Left hindlimb (tissue), 1 donor: ENCODE measurements at places on chromosomes 1 and 21.

- no peak for DNase-seq
Measured at GRCh38 chr1:185033686-185034085, 11.7 kb upstream of the RNF2 start.

- DNase-seq = no peak
Measured at GRCh38 chr1:117237726-117238381, 27.1 kb upstream of the VTCN1 start.

- no peak for DNase-seq
Measured at GRCh38 chr21:44617071-44617501, 5.2 kb downstream of the KRTAP10-8 start.

DNA sequence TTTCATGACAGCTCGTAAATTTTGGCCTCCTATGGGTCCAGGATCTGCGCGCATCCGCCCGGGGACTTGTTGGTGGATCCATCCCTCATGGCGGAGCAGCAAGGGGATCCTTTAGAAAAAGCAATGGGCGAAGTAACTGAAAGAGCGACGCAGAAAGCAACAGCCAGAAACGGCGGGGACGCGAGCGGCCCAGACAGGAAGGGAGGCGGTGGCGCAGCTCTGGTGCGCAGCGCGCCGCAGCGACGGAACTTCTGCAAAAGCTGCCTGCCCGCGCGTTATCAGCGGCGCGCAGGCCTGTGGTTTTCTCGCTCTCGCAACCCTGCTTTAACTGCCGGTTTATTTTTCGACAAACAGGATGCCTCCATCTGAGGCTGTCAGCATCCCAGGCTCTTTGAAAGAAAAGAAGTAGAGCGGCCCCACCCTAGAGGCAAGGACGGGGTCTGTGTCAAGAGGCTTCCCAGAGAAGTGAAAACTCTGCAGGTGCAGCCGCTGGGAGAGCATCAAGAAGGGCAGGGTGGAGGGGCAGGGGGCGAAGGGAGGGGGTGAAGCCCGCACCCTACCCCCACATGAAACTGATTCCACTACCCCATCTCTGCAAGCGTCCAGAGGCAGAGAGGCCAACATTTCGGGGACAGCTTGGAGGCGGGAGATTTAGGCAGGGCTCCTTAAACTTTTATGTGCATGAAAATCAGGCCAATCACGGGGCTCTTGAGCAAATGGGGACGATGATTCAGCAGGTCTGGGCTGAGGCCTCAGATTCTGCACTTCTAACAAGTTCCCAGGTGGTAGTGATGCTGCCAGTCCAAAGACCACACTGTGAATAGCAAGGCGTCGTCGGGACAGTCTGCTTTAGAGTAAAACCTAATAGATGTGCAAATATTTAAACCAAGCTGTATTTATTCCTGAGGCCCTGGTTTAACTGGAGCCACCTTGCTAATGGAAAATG, 22.2 kb downstream of the RUNX1 start:
- peak; percentile 49 for DNase-seq

DNA sequence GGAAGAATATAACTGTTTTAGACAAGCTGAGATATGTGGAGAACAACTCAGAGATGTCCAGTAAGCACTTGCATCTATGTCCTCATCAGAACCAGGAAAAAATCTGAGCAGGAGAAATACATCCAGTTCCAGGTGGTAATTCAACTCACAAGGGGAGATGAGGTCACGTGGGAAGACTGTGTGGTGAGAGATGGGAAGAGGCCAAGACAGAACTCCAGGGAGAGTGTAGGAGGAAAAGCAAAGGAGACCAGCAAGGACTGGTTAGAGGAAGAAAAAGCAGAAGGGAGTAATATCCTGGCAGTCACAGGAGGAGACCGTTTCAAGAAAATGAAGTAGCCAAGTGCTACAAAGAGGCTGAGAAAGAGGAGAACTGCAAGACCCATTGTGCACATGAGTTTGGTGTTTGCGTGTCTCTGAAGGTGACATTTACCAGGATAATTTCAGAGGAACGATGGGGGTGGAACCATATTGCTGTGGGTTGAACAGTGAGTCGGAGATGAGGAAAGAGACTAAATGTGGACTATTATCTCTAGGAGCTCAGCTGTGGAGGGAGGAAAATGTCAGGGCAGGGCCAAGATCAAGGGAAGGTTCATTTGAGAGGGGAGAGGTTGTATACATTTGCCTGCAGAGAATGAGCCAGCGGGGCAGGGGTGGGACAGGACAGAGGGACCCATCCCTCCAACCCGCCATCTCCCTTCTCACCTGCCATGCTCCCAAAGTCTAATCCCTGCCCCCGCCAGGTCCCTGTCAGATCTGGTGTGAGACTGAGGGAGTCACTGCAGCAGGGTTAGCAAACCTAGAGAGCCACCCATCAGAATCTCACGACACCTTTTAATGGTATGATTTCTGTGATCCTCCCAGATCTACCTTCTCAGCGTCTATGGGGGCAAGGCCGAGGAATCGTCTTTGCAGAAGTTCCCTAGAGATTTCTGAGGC, 24.9 kb downstream of the SUSD4 start:
- no peak for DNase-seq

GRCh38 chr1:52530563-52531144, 22.2 kb downstream of the TUT4 start:
- no peak for DNase-seq

DNA sequence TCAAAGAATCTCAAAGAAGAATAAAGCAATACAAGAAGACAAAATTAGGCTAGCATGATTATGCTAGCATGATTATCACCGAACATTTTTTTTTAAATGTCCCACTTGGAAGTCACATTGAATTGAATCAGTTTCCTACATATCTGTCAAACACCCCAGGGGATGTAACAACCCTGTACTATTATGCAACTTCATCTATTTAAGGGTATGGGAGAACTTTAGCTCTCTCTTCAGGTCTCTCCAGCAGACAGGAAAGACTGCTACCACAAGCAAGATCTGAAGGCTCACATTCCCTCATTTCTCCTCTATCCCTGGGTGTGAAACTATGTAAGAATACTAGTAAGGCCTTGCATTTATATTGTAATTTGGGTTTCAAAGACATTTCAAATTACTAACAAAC, 52.8 kb downstream of the EDEM3 start:
- DNase-seq = no peak

- no peak for DNase-seq
Measured at GRCh38 chr21:27173053-27173452, 206.2 kb upstream of the ADAMTS5 start.

GRCh38 chr1:55402142-55402541, 187.0 kb upstream of the USP24 start:
- no peak for DNase-seq

GRCh38 chr1:207331354-207332313, 10.2 kb downstream of the CD55 start:
- no peak for DNase-seq

GRCh38 chr1:15678578-15678977, 5.5 kb upstream of the PLEKHM2 start:
- DNase-seq = no peak

DNA sequence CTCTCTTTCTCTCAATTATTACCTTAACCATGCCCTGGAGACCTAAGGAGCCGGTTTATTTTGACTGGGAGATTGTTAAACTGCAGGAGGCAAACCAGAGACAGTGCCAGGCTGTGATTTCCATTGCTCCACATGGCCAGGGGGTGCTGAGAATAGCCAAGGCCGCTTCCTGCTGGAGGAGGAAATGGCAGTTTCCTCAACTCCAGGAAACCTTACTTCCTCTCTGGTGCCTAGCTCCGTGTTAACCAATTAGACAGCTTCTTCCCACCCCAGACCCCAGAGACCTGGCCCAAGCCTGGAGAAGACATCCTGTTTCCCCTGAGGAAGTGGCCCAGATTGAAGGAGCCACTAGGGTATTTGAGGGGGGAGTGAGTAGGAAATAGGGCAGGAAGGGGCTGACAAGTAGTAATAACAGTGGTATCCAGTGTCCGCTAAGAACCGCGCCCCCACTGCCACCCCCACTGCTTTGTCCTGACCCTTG, 161.2 kb downstream of the PLPP3 start:
- peak; percentile 35 for DNase-seq

- no peak for DNase-seq
Measured at GRCh38 chr1:37755290-37755689, 9.6 kb downstream of the EPHA10 start.

DNA sequence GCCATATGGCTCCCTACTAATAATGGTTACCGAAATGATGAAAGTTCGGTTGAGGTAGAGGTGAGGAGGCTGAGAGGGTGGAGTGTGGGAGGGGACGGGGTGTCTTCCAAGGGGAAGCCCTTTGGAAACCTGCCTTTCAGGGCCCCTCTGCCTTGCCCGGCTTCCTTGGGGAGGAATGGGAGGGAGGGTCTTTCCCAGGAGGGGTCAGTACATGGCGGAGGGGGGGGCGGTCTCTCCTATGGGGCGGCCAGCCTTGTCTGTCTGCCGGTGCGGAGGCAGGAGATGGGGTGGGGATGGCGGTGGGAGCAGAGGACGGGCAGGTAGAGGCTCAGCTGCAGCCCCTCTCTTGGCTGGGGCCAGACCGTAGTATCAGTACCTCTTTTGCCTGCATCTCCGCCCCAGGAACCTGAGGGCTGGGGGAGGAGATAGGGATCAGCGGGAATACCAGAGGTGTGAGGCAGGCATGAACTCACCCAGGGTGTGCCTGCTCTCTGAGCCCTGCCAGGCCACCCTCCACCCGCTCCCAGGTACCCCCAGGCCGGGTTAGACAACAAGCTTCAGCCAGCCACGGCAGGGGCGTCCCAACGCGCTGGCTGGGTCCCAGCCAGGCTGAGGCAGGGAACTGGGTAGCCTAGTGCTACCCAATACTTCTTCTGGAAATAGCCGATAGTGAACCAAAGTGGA, 79.4 kb upstream of the POU3F1 start:
- no peak for DNase-seq

GRCh38 chr1:166132496-166132895, 34.3 kb downstream of the FAM78B start:
- no peak for DNase-seq

GRCh38 chr21:36647279-36648093, 51.4 kb upstream of the SIM2 start:
- no peak for DNase-seq

GRCh38 chr1:245007852-245008251, 143.5 kb upstream of the HNRNPU start:
- DNase-seq = no peak

GRCh38 chr21:44912158-44912473, 8.6 kb downstream of the ITGB2 start:
- no peak for DNase-seq

DNA sequence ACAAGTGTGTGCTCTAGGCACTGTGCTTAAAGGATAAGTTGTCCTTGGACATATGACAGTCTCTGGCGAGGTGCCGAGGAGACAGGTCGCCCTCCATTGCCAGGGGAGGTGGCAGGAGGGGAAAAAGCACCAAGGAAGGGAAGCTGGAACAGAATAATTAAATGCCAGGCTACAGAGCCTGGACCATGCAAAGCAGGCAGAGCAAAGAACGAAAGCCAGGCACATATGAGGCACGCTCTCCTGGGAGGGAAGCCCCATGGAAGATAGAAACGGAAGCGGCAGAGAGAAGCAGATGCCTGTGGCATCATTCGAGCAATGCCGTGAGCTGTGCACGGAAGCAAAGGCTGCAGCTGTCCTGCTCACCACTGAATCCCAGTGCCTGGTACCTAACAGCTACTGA, 91.2 kb downstream of the JAK1 start:
- no peak for DNase-seq

DNA sequence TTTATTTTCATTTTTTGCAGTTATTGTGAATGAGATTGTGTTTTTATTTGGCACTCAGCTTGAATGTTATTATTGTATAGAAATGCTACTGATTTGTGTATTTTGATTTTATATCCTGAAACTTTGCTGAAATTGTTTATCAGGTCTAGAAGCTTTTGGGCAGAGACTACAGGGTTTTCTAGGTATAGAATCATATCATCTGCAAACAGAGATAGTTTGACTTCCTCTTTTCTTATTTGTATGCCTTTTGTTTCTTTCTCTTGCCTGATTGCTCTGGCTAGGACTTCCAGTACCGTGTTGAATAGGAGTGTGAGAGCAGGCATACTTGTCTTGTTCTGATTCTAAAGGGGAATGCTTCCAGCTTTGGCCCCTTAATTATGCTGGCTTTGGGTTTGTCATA, 27.3 kb downstream of the ZNF691 start:
- DNase-seq = no peak

GRCh38 chr1:60041783-60042182, 31.8 kb downstream of the C1orf87 start:
- no peak for DNase-seq

- DNase-seq = no peak
Measured at GRCh38 chr1:186564582-186564981, 103.7 kb upstream of the PDC start.

GRCh38 chr1:66175098-66175497, 358.9 kb upstream of the SGIP1 start:
- no peak for DNase-seq

DNA sequence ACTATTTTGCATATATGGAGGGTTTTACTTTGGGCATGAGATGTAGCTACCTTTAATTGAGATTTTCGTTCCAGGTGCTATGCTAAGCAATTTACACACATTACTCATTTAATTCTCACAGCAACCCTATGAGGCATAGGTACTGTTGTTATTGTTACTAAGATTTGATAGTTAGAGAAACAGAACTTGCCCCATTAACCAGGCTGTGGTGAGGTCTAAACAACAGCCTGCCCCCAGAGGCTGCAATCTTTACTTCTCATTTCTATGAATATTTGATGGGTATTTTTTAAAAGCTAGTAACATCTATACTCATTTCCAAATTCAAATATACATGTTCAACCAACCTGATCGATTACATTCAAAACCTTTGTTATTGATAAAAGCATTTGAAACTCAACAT, 155.6 kb downstream of the GALNT2 start:
- no peak for DNase-seq

GRCh38 chr1:216555653-216556052, 132.4 kb upstream of the USH2A start:
- DNase-seq = no peak

DNA sequence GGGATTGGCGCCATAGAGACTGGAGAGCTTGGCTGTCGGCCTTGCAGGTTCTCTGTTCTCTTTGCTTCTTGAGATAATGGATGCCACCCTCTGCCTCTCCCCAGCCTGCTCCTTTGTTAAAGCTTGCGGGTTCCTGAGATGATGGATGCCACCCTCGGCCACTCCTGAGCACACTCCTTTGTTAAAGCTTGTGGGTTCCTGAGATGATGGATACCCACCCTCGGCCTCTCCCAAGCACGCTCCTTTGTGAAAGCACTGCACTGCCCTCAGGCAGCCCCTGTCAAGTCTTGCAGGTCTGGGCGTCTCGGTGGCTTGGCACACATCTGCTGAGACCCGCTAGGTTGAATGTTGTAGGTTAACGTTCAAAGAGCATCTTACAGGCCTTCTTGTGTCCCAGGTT, 76.5 kb downstream of the SCCPDH start:
- no peak for DNase-seq

DNA sequence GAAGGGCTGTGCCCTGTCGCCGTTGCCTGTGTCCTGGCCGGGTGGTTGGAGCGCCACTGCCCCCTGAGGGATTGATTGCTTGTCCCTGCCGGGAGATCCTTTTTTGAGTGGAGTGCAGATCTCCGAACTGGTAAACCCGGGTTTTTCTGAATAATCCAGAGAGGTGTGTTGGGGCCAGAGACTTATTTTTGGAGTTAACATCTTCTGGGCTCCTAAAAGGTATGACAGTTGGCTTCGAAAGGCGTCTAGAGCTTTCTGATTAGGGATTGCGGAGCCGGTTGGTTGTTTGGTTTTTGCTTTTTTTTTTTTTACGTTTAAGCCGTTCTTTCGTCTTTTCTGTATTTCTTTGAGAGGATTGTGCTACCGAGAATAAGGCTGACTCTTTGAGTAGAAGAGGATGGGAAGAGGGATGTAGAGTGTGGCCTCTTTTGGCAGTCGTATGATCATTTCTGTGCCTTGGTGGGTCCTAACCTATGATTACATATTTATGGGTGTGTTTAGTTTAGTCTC, 756 bp downstream of the RLF start:
- no peak for DNase-seq

- DNase-seq = no peak
Measured at GRCh38 chr1:17158961-17159360, 39.7 kb upstream of the PADI2 start.
